ENCODE measurements at places on chromosomes 4 and X. TPM values are rescaled to one million over a fixed set of nuclear protein-coding genes. Genes with fewer than 3 reads are reported as not detected.

The SHROOM2 gene
- 1.5 TPM for total RNA-seq

The IL21 gene
- total RNA-seq: not detected

The GAGE12J gene
- total RNA-seq: not detected

- no peak for DNase-seq
Observed at GRCh38 chr4:78552389-78553042, 946 bp downstream of the ANXA3 start.

- no peak for DNase-seq
Observed at GRCh38 chr4:92304606-92305005, 840 bp downstream of the GRID2 start.

GRCh38 chrX:49260221-49260985, 4.1 kb downstream of the FOXP3 start:
- no peak for DNase-seq

GRCh38 chr4:32010221-32010620, 1290.1 kb downstream of the PCDH7 start:
- DNase-seq: no peak

- DNase-seq: no peak
Observed at GRCh38 chr4:88799900-88800299, 102.3 kb upstream of the NAP1L5 start.

DNA sequence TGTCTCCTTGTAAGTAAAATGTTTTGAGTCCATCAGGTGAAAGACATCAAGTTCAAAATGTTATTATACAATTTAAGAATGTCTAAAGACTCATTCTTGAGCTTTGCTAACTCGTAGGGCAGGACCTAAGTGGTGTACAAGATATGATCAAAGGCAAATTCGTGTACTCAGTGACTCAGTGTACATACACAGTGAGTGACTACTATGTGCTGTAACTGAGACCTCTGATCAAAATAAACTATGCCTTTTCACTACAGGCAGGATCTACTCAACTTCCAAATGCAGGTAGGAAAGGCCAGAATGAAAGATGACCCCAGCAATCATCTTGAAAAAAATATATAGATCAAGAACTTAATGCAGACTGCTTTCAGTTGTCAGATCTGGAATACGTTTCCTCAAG, 49.9 kb downstream of the ADGRG2 start:
- DNase-seq: no peak

- DNase-seq: no peak
Observed at GRCh38 chr4:154616731-154617130, 4.3 kb upstream of the FGG start.

- no peak for DNase-seq
Observed at GRCh38 chr4:138078751-138079520, 163.2 kb downstream of the SLC7A11 start.

- DNase-seq: no peak
Observed at GRCh38 chr4:122896270-122896669, 26.1 kb downstream of the NUDT6 start.

Measured in esophagus muscularis mucosa (tissue), 4 donors.